ENCODE measurements at places on chromosomes 3 and 15. TPM values are rescaled to one million over a fixed set of nuclear protein-coding genes. Genes with fewer than 3 reads are reported as not detected.

GRCh38 chr15:85754989-85755388, 39.7 kb downstream of the KLHL25 start:
- DNase-seq: peak; percentile 81

DNA sequence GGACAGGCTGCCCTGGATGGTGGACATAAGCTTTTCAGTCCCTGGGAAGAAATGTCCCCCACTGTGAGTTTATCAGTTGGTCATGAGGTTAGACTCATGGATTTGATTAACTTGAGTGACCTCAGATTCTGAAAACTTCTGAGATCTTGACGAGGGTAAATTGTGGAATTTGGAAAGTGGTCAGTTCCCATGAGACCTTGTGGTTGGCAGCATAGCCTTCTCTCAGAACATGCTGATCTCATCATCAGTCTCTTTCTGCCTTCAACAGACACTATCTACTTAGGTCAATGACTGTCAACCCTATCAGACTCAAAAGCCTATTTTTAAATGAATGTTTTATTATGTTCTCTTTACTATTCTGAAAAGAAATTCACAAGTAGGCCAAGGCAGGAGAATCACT, 45.6 kb upstream of the NDUFB4 start:
- DNase-seq: no peak

DNA sequence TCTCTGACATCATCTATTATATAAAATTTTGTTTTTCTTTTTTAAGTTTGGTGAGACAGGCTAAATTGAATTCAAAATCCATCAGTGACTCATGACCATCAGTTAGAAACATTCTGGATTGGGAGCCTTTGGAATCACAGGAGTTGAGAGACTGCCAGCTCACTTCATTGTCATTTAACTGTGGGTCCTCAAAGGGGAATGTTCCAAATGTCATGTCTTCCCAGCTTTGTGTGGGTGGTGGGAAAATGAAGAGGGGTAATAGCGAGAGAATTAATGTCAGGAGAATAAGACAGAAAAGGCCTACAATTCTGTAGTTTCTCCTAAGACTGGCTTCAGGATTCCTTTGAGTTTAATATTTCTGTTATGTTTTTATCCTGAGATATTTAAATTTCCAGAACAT, 1051.9 kb downstream of the FHIT start:
- no peak for DNase-seq

DNA sequence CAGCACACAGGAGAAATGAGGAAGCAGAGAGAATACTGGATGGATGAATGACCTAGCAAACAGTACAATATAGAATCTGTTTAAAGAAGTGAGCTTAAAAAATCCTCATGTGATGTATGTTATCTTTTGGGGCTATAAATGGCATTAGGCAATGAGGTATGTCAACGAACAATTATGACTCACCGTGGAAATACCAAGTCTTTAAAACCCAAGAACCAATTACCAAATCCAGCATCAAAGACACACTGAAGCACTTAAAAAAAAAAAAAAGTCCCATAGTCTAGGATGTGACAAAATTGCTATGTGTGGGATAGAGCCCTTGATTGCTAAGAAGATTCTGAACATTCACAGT, 36.3 kb upstream of the HERC1 start:
- DNase-seq: no peak

MOBP gene
- total RNA-seq: not detected

IGSF10 gene
- 2.6 TPM for total RNA-seq

LYZL4 gene
- not detected for total RNA-seq

CRYBG3 gene
- 18.6 TPM for total RNA-seq

MYLK gene
- 10.1 TPM for total RNA-seq
